ENCODE measurements at places on chromosomes 1 and 21.

DNA sequence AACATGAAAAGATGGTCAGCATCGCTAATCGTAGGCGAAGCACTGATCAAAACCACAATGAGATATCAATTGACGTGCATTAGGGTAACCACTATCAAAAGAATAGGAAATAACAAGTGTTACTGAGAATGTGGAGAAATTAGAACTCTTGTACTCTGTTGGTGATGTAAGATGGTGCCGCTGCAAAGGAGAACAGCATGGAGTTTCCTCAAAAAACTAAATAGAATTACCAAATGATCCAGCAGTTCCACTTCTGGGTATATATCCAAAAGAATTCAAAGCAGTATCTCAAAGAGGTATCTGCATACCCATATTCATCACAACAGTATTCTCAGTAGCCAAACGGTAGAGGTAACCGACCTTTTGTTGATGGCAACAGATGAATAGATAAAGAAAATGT is 8.3 kb upstream of the CD101 start:
- no peak for DNase-seq

DNA sequence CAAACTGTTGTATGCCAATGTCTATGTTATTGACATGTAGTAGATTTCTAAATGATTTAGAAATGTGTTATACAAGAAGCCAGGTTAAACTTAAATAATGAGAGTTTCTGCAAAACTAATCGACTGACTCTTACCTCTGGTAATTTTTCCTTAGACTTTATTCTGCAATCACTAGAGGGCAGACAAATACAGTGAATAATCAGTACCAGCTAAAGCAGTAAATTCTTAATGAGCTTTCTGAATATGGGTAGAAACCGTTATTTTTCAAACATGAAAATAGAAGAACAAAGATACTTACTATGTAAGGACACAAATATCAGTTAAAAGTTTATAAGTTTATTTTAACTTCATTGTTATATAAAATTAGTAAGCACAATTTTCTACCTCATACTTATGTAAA is 97.9 kb upstream of the RGS1 start:
- no peak for DNase-seq

DNA sequence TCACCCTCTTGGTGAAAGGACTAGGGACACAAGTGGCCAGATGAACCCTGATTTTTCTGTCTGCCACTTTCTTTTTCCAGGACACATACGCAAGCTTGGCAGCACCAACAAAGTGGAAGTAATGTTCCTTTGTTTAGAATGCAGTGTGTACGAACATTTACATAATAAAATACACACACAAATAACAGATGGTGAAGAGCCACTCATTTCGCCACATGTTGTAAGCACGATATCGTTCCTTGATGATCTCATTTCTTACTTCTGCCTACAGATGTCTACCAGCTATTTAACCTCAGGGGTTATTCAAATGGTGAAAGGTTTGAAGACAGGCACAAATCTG is 670.2 kb upstream of the CXADR start:
- no peak for DNase-seq

DNA sequence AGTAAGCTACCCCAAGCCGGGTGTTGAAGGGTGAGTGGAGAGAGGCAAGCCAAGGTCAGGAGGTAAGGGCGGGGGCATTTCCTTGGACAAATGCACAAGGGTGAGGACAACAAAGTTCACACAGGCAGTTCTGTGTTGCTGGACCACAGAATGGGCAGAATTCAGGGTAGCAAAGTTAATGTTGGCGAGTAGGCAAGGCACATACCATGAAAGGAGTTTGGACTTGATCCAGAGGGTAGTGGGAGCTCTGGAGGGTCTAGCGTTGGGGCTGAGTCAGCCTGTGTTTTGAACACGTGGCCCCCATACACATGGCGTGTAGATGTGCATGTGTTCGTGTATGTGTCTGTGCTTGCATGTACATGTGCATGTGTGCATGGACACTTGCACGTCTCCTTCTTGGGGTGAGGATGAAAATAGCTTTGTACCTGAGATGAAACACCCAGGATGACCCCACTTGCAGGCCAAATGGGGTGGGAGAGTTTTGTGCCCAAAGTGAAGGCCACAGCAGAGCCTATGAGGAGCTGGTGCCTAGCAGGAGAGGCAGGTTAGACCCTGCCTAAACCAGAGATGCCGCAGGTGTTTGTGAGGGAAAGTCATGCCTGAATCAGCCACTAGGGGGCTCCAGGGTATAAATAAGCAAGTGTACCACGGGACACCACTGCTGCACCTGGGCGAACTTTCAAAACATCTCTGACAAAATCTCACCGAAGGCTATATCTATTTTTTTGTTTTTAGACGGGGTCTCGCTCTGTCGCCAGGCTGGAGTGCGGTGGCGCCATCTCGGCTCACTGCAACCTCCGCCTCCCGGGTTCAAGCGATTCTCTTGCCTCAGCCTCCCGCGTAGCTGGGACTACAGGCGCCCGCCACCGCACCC is 21.8 kb downstream of the SLC27A3 start:
- peak; percentile 95 for DNase-seq

GRCh38 chr1:2833454-2834145 is 32.1 kb upstream of the TTC34 start:
- no peak for DNase-seq

DNA sequence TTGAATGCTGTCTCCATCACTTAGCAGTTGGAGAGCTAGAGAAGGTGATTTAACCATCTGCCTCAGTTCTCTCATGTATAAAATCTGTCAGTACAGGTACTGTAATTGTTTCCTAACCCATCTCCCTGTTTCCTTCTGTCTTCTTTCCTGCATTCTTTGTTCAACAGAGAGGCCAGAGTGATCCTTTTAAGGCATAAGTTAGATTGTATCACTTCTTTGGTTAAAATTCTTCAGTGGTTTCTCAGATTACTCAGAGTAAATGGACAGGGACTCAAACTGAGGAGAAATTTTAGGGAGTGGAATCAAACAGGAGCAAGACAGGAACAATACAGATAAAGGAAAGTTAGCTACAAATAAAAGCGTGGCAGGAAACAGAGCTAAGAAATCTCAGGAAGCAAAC is 45.2 kb upstream of the SSX2IP start:
- no peak for DNase-seq

- DNase-seq: no peak
Measured at GRCh38 chr1:108182959-108183700, 17.0 kb downstream of the SLC25A24 start.

DNA sequence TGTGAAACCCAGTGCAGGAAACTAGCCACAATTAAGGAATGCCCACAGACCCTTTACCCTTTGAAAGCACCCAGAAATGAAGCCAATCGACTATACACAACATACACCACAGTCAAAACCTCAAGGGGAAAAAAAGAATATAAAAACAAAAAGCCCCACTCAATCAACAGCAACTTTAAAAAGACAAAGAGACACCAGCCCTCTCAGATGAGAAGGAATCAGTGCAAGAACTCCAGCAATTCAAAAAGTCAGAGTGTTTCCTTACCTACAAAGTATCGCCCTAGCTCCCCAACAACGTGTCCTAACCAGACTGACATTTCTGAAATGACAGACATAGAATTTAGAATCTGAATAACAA is 147.7 kb downstream of the CHD1L start:
- DNase-seq: no peak

DNA sequence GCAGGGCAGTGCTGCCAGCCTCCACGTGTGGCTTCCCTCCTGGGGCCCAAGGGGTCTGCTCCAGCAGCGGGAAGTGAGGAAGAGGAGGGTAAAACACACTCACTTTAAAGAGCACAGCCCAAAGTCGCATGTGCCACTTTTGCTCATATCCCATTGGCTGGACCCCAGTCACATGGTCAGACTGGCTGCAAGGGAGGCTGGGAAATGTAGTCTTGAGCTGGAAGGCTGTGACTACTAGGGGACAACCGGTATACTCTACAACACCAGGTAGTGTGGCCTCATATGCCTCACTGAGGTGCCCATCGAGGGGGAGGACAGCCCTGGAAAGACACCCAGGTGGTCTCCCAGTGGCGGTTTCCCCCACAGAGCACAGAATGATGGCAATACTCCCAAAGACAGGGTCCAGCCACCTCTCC is 45.2 kb downstream of the CAMK2N1 start:
- DNase-seq: peak; percentile 76

- no peak for DNase-seq
Measured at GRCh38 chr1:188154761-188155160, 1326.0 kb downstream of the PLA2G4A start.

DNA sequence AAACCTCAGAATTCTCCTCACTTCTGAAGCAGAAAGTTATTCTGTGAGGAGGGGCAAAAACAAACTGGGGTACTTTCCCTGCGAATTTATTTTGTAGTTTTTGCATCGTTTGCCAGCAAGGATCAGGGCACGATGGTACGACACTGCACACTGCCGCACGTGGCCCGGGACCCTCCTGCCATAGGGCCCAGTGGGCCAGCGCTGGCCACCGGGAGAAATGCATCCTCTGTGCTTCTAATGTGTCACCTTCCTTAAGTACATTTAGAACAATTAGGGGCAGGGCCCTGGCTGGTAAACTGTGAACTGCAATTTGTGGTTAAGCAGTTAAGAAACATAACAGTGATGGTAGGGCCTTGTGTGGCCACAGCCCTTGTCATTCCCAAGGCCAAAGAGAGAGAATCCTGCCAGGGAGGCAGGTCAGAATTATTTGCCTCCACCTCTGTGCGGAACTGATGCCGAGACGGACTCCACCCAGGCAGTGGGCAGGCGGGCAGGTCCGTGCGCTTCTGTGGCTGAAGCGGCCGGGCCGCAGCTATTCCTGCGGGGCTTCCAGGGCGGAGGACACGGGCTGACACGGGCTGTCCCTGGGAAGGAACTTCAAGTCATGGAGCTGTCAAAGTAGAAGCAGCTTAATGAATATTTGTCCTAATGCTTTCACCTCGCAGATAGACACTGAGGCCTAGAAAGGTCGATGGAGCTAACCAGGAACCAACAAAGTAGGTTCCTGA is 12.5 kb downstream of the GPR137B start:
- no peak for DNase-seq

DNA sequence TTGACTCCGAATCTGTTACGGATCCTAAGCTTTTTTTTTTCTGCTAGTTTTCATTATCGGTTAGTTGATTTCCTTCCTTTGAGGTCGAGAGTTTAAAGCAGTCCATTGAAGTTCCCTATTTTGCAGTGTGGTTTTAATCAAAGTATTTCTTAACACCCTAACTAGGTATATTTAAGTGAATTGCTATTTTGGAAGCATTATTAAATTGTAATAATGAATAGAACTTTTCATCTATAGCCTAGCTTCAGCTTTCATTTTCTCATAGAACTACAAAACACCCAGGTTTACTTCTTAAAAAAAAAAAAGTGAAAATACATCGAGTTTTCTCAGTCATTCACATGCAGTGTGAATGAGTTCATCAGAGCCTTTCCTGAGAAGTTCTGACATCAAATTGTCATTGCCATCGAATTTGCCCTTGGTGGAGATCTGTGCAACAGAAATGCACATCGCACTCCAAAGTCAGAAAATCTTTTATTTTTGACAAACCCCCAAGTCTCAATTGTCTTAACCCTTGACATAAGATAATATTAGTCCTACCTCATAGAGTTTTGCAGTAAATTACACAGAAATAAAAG is 1.1 kb upstream of the LBR start:
- no peak for DNase-seq

- DNase-seq: no peak
Measured at GRCh38 chr1:5502311-5503194, 489.7 kb downstream of the NPHP4 start.

GRCh38 chr21:29018540-29018939 is 609 bp downstream of the RWDD2B start:
- no peak for DNase-seq

DNA sequence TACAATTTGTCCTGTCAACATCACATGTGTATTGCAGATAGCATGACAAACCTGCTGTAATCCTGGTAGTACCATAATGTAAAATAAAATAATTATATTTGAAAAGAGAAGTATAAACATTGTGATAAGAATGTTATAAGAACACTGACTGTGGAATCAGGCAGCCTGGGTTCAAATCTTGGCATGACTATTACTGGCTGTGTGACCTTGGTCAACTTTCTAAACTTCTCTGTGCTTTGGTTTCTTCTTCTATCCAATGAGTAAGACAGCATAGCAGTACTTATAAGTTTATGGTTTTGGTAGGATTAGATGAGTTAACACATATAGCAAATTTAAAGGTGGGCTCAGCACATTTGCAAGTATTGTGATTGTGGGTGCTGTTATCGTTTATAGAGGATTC is 147.1 kb downstream of the NOS1AP start:
- DNase-seq: no peak

DNA sequence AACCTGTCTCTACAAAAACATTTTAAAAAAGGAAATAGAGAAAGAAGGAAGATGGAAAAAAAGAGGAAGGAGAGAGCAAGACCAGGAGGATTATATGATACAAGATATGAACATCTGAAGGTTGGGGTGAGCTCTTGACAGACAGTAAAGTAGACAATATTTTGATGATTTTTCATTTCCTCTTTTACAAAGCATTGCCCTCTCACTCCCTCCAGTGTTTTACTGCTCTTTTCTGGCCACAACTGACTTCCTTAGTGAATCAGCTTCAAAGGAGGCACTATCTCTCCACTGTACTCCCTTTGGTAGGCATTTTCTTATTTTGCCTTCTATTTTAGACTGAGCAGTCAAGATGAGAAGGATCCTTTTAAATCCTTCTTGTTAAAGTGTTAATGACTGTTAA is 296.7 kb downstream of the KCTD3 start:
- DNase-seq: no peak

GRCh38 chr21:40850071-40850470 is 3.1 kb upstream of the DSCAM start:
- DNase-seq: no peak

- no peak for DNase-seq
Measured at GRCh38 chr1:68355614-68356013, 94.1 kb downstream of the RPE65 start.

- DNase-seq: peak; percentile 5
Measured at GRCh38 chr1:80083892-80084291, 1077.4 kb upstream of the ADGRL4 start.

DNA sequence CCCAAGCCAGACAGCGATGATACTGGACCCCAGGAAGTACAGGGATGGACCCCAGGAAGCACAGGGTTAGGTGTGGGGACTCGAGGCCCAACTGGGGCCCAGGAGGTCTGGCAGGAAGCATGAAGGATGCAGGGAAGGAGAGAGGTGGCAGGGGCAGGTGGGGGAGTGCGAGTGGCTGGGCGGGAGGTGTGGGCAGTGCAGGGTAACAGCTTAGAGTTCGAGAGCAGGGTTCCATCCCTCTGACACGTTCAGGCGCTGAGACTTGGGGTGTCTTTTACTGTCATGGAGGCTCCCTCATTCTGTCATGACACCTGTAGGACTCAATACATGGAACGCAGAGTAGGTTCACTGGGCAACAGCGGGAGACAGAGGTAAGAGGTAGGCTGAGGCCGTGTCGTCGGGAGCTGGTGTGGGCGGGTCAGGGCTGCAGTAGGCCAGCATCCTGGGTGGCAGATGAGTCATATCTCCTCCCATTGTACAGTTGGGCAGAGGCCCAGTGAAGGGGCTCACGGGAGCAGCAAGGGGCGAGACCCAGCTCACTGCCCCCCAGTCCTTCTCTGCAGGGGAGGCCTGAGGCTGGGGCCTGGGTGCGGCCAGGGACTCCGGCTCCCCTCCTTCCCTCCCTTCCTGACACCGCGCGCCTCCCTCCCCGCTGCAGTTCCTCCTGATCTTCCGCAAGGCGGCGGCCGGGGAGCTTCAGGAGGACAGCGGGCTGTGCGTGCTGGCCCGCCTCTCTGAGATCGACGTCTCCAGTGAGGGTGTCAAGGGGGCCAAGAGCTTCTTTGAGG is 11.6 kb upstream of the CTRC start:
- no peak for DNase-seq

Measured in HuH-7 (cell line).